ENCODE measurements at places on chromosomes 12 and 14. TPM values are rescaled to one million over a fixed set of nuclear protein-coding genes. Genes with fewer than 3 reads are reported as not detected.

DNA sequence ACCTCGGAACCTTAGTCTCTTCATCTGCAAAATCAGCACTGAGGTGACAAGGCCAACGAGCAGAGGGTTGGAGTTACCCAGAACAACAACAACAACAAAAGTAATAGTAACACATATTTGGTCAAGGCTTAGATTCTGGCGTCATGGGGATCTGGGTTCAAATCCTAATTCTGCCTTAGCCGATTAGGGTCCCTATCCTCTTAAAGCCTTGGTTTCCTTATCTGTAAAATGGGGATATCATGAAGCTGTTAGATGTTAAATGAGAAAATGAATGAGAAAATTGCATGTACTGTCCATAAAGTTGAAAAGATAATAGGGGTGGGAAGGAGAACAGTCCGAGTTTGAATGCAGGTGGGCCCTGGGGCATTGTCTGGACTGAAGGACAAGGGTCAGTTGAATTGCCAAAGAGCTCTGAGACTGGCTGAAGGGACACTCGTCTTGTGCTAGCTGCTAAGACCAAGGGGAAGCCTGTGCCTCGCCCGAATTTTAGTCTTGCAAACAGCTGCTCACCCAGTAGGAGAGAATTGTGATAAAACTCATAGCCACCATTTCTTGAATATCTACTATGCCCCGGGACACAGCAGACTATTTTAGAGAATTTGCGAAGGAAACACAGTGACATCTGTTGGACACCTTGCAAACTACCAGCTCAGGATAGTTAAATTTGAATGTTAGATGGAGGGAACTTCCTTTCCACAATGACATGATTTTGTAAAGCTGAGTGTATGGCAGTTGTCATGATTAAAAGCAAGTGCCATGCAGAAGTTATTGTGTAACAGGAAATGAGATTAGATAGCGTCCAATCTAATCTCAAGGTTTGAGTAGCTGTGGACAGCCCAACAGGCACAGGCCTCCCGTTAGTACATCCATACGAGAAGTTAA, 6.8 kb upstream of the HNF1A start:
- peak; percentile 51 for DNase-seq

- DNase-seq, result peak; percentile 6
Measured at GRCh38 chr12:95763809-95764253, 26.7 kb downstream of the NTN4 start.

- DNase-seq, result no peak
Measured at GRCh38 chr12:122870867-122871664, 24.9 kb downstream of the VPS37B start.

DNA sequence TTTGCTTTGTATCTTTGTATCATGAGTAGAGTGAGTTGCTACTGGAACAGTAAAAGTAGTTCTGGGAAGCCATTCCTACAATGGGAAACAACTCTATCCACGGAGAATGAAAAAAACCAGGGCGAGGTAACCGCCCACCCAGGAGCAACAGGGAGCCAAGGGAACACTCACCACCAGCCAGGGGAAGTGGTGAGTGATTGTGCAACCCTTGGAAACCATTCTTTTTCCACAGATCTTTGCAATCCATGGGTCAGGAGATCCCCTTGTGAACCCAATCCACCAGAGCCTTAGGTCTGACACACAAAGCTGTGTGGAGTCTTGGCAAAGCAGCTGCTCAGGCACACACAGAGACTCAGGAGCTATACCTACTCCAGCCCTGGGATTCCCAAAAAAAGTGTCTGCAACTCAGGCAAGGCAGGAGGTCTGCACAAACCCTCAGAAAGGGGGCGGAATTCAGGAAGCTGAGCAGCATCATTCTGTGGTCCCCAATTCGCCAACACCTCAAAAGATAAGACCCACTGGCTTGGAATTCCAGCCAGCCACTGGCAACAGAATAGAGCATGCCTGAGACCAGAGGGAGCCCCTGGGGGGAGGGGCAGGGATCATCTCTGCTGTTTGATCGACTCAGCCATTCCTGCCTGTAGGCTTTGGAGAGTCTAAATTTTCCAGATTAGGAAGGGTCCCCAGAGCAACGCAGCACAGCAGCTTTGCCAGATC, 52.1 kb upstream of the PPFIA2 start:
- no peak for DNase-seq

DNA sequence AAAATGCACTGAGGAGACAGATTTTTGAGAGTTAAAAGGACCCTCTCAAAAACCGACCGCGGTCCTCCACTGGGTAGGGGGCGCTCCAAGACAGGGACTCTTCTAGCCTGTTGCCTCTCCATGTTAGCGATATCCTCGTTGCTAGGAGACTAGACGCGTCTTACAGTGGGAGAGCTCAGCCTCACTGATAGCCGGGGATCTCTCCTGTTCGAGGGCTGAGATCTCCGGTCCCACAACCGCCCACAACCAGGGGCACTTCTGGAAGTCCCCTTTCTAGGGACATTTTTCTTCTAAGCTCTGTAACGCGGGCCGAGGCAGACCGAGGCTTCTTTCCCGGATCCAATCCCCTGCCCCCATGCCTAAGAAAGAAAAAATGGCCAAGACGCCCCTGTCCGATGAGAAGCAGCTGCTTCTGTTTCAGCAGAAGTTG, 21.3 kb downstream of the FKBP11 start:
- DNase-seq, result peak; percentile 87

DNA sequence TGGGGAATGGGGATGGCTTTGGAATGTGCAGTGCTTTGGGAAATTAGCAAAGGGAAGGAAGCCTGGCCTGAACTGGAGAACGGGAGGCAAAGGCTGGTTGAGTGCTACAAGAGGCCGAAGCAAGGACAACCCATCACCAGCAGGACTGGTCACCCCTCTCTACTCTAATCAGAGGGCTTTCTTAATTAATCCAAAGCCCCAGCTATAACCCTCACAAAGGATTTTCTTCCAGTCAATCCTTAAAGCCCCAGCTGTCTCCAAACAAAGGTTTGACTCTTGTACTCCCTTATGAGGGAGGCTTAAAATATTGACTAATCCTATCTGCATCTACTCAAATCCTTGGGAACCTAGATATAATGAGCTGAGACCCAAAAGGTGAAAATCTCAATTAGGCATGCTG, 256.3 kb downstream of the NTF3 start:
- no peak for DNase-seq

Gene DIO2
- not detected for total RNA-seq

All from activated T-cell treated with anti-CD3 and anti-CD28 coated beads, Interleukin-2, amount 50 U/mL, for 72 hours (primary cell).